ENCODE measurements at places on chromosomes 5 and 9.

DNA sequence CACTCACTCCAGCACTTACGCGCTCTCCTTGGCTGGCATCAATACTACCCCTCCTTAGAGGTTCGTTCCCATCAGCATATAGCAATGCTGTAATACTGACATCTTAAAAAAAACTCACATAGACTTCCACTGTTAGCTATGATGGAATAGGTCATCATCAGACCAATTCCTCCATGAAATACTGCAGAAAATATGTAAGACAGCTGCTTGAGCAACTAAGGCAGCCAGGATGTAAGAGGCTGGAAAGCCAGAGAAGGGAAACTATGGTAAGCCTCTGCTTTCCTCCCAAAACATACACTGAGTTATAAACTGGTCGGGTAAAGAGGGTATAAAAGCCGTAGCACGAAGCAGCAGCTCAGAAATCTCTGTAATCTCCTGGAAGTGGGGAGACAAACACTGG, 33.5 kb downstream of the AUH start:
- DNase-seq = no peak

DNA sequence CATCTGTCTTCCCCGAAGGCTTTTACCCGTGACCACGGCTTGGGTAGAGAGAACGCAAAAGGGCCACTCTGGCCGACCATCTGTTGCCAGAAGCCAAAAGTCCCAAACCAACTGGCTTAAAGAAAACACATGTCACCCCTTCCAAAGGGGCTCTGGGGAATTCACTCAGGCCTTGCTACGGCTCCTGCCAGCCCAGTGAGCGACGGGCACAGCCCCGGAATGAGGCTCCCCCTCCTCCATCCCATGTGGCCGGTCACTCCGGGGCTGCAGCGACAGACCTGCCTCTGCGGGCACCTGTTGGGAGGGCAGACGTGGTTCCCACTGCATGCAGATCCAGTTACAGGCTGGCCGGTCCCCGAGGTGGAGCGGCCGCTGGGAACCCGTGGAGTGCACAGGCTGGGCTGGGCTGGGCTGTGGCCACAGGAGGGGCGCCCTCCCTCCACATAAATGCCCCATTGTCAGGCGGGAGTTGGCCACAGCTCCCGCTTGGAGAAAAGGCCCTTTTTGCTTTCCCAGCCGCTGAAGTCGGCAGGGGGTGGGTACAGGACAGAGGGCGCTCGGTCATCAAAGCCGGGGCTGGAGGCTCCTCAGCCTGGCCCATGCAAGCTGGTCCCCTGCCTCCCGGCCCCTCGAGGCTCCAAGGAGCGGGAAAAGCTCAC, 19.9 kb downstream of the NOTCH1 start:
- no peak for DNase-seq

DNA sequence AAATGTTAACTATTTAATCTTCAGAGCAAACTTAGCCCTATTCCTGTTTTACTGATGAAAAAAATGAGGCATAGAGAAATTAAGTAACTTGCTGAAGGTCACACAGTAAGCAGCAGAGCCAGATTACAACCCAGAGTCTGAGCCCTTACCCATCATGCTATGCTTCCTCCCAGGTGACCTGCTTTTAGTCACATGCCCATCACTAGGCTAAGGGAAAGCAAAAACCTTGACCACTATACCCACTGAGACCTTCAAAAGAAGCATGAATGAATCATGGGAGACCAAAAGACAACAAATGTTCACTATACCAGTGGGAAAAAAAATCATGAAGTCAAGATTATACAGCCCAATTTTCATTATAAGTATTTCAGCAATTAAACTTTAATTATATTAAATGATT, 5.3 kb upstream of the HAUS6 start:
- DNase-seq = no peak

DNA sequence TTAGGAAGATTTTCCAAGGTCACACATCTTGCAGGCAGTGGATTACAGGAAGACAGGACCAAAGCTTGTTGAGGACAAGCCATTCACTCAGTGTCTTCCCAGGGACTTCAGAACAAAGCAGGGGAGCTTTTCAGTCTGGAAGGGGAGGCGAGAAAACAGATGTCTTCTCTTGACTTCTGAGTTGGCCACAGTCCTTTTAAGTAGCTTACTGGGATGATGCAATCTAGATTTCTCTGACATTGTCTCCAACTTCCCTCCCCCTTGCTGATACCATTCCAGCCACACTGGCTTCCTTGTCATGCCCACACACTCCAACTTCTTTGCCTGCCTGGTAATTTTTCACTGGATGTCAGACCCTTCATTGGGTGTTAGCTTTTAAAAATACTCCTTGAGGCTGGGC, 174.2 kb upstream of the TBC1D2 start:
- DNase-seq = no peak

GRCh38 chr5:1719860-1720259, 79.8 kb downstream of the MRPL36 start:
- no peak for DNase-seq

DNA sequence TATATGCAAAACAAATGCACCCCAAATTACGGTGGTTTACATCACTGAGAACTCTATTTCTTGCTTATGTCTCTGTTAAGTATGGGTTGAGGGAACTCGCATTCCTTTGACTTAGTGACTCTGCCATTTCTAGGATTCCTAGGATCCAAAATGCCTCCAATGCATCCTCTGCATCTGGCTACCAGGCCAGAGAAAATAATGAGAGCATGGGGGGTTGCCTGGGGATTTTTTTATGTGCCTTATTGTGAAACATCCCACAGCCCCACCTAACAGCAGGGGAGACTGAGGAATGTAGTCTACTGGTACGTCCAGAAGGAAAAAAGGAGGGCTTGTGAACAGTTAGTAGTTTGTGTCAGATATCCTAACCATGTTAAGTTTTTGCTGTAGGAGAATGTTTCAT, 466.0 kb upstream of the ARRDC3 start:
- DNase-seq = no peak

- DNase-seq = no peak
Measured at GRCh38 chr5:2582507-2582906, 169.0 kb downstream of the IRX2 start.

DNA sequence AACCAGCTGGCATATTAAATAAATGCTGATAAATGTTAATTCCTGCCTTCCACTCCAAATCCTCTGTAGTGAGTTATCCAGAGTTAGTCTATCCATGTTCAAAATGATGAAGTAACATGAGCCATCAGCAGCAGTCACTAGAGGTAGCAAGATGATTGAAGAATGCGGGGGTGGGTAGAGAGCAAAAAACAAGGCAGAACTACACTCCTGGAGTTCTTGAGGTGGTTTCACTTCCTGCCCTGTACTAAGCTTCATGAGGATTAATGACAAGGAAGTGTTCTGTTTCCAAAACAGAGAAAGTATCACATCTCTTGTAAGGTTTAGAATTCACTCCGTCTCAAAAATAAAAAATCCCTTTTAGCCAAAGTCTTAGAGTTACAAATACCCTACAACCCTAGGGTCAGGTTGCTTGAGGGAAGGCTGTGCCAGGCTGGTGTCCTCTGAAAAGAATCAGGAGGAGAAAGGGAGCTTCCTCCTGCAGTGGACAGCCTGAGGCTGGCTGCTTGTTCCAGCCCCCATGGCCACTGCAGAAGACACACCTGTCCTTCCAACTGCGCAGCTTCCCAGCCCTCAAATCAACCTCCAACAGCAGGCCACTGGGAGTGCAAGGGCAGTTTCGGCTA, 180.2 kb downstream of the DENND1A start:
- no peak for DNase-seq

- DNase-seq = no peak
Measured at GRCh38 chr5:133925866-133926488, 42.4 kb downstream of the C5orf15 start.

DNA sequence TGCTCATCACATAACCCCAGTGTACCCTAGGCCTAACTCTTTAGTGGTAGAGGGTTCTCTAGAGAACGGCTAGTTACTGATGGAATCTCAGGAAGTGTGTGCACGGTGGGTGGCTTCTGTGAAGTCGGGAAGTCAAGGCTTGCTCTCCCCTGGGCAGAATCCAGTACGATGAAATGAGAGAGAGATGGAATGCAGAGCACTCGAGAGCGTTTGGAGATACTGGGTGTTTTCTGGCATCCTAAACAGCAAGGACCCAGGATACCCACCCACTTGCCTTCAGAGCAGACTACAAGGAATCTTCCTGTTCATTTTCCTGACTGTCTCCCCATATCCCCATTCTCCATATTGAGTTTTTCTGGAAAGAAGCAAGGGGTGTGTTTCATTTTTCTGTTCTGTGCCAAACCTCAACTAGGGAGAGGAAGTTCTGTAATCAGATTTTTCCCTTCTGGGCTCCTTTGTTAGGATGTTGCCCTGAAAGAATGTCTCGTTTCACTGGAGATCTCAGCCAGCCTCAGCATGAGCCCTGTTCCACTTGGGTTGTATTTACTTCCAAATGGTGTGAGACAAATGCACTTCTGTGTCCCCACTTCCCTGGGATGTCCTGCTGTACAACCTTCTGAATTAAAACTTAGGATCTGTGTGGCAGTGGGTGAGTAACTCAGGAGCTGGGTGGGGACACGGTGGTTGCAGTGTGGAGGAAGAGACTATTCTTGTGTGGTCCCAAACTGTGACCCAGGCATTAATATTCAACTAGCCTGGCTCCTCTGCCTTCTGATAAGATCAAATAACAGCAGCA, 108.9 kb upstream of the SPRY4 start:
- no peak for DNase-seq

GRCh38 chr9:86354818-86355309, 654 bp upstream of the TUT7 start:
- no peak for DNase-seq

DNA sequence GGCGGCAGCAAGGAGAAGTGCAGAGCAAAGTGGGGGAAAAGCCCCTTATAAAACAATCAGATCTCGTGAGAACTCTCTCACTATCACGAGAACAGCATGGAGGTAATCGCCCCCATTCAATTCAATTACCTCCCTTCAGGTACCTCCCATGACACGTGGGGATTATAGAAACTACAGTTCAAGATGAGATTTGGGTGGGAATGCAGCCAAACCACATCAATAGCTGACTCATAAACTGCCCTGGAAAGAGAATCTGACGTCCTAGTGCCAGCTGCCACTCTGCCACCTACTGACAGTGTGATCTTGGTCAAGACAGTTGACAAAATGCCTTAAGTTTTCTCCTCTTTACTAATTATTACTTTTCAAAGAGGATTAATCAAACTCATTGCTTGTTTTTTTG, 128.3 kb downstream of the GPBP1 start:
- DNase-seq = no peak

- DNase-seq = no peak
Measured at GRCh38 chr5:32542216-32543059, 42.9 kb upstream of the SUB1 start.

- no peak for DNase-seq
Measured at GRCh38 chr5:142571371-142571770, 114.5 kb downstream of the FGF1 start.

DNA sequence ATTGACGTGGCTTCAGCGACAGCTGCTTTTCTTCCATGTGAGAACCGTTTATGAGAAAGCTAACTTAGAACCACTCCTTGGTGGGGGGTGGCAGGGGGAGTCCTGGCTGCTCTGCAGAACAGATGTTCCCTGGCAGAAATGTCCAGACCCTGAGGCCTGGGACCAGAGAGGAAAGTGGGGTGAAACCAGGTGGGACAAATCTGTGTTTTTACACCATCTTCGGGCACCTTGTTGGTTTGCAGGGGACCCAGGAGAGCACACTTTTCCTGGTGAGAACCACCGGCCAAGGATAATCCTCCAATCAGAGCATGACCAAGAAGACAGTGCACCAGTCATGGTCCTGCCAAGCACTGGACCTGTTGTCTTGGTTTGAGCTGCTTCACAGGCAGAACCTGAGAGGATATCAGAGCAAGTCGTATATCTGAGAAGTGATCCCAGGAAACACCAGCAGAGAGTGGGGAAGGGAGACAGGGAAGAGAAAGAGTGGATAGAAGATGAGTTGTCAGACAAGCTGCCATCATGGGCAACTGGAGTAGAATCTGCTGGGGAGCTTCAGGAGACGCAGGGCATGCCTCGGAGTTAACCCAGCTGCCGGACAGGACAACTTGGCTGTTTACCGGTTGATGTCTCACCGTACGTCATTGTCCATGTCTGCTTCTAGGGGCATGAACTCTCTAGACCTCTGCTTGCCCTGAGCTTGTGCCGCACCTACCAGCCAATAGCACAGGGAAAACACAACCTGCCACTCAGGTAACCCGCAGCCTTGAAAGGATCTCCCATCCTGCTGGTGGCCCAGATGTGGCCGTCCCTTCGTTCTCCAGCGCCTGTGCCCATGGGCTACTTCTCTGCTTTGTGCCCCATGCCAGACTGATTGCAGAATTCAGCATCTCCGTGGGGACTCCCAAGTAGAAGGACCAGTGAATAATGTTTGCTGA, 178.4 kb upstream of the MVB12B start:
- no peak for DNase-seq

DNA sequence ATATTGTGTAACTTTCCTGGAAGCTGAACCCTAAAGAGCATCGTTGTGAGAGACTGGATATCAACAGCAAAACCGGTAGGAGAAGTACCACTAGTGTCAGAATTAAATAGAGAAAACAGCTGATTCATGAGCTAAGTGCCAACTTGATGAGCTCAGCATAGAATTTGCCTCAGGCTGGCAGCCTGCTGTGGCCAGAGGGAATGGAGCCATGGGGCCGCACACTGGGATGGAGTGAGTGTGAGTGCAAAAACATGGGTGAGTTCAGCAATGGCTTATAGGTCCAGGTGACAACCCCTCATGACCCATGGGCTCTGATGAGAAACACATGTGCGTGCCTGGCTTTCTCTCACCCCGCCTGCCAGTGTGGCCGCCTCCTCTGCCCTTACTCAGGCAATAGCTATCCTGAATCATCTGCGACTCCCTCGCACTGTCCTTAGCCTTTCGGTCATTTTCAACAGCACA, 25.4 kb downstream of the ADAMTS16 start:
- no peak for DNase-seq

- DNase-seq = no peak
Measured at GRCh38 chr5:101675510-101676219, 620.4 kb downstream of the SLCO4C1 start.

GRCh38 chr9:108191065-108191464, 664.7 kb downstream of the ACTL7B start:
- no peak for DNase-seq

DNA sequence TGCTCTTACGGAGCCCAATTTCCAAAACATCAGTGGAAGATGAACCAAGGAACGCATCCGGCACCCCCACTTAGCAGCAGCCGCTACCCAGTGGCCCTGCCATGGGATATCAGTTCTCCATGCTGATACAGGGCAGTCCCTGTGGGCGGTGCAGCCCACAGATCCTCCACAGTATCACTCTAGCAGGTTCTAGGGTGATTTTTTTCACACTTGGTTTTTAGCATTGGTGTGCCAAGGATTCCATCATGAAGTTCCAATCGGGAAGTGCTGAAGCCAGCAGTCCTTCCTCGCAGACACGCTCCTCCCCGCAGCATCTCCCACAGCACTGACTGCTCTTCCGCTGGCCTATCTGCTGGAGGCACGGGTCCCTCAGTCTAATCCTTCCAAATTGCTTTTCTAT, 261.9 kb downstream of the SYK start:
- DNase-seq = no peak

- DNase-seq = no peak
Measured at GRCh38 chr5:143800715-143801114, 11.2 kb upstream of the HMHB1 start.

- DNase-seq = no peak
Measured at GRCh38 chr5:172451771-172452197, 2.5 kb downstream of the SH3PXD2B start.

Data from sciatic nerve (tissue), 2 donors.